Right ventricle myocardium inferior (tissue), 1 donor: ENCODE measurements at places on chromosomes 1 and 21. TPM values are rescaled to one million over a fixed set of nuclear protein-coding genes. Genes with fewer than 3 reads are reported as not detected.

The PLEKHN1 gene
- not detected for total RNA-seq

GRCh38 chr1:219430419-219430818 lies 182.5 kb downstream of the ZC3H11B start:
- no peak for DNase-seq

- peak; percentile 51 for DNase-seq
Measured at GRCh38 chr1:7469255-7469938, 301.7 kb upstream of the VAMP3 start.

The BSDC1 gene
- 41.8 TPM for total RNA-seq

DNA sequence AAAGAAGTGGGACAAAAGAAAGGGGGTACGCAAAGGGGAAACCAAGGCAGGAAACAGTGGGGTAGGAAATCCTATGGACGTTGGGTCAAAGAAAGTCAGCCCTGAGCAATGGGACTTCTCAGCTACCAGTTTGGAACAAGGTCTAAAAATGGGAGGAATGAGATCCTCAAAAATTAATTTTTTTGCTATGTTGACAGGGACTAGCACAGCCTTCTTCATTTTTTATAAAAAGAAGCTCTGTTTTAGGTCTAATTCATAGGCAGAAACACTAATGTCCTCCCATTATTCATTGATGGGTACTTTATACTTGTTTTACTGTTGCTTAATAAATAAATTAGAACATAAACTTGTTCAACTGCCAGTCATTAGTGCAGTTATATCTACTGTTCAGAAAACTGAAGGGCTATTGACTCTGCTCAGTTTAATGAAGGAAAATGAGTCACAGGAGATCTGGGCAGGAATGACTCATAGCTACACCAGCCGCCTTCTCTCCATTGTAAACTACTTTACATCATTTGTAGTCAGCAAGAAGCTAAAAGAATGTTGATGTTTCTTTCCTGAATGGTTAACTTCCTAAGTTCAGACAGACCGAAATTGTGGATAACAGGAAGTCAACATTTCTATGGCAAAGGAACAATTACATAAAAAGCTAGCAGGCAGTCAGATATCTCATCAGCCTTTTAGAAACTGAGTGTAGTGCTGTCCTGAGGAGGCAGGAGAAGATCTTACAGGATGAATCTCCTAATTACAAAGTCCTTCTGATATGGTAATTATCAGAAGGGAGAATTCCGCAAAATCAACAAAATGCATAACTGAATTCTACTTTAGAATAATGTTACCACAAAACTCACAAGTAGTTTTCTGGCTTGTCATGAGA lies 356.4 kb upstream of the PKN2 start:
- no peak for DNase-seq

The MYBPH gene
- not detected for total RNA-seq

The SMIM1 gene
- 13.0 TPM for total RNA-seq

The ERG gene
- total RNA-seq = 18.1 TPM

GRCh38 chr1:172476218-172476811 lies 32.4 kb upstream of the PIGC start:
- no peak for DNase-seq

The NR1I3 gene
- not detected for total RNA-seq

- no peak for DNase-seq
Measured at GRCh38 chr1:112511897-112512296, 3.1 kb downstream of the WNT2B start.

DNA sequence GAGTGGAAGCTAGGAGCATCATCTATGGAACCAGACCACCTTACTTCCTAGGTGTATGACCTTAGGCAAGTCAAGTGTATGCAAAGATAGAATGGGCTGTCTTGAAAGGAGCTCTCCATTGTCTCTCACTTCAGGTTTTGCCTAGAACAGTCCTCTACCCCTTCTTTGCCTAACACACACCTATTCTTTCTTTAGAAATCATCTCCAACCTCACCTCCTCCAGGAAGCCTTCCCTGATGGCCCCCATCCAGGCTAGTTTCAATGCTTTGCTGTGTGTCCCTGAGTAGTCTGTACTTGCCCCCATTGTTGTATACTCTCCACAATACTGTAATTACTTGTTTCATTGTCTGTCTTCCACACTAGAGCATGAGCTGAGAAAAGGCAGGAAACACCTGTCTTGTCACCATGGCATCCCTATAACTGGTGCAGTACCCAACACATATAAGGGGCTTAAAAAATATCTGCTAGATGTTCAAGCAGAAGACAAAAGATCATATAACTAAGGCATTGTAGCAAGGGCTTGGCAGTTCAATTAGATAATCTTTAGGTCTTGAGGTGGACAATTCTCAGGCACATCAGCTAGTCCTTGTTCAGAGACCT lies 83.0 kb downstream of the RRAGC start:
- no peak for DNase-seq

GRCh38 chr1:1063945-1064831 lies 9.9 kb downstream of the RNF223 start:
- peak; percentile 74 for DNase-seq

GRCh38 chr1:245571815-245572294 lies 417.1 kb downstream of the KIF26B start:
- DNase-seq = no peak

- DNase-seq = no peak
Measured at GRCh38 chr1:112296908-112297307, 99.1 kb upstream of the CTTNBP2NL start.

The LRRC3 gene
- 3.3 TPM for total RNA-seq

GRCh38 chr1:34762474-34763141 lies 3.1 kb downstream of the GJB4 start:
- no peak for DNase-seq

GRCh38 chr1:153937331-153937730 lies 9.2 kb downstream of the DENND4B start:
- no peak for DNase-seq

DNA sequence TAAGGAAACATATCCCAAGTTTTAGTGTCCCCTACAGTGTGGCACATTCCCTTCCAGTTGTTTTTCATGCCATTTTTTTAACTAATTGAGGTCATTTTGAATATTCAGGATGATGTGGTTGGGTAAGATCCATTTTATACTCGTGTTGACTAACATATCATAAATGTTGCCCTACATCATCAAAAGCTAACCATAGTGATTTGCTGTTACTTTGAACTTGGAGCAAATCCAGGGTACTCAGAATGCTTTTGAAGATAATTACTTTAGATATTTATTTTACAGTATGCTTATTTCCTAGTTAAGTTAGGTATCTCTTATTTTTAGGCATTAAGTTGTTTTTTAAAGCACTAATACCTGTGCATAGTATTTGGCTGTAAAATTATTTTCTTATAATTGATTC lies 57.8 kb downstream of the DYRK1A start:
- no peak for DNase-seq

- no peak for DNase-seq
Measured at GRCh38 chr1:171372418-171373084, 58.6 kb downstream of the FMO4 start.

DNA sequence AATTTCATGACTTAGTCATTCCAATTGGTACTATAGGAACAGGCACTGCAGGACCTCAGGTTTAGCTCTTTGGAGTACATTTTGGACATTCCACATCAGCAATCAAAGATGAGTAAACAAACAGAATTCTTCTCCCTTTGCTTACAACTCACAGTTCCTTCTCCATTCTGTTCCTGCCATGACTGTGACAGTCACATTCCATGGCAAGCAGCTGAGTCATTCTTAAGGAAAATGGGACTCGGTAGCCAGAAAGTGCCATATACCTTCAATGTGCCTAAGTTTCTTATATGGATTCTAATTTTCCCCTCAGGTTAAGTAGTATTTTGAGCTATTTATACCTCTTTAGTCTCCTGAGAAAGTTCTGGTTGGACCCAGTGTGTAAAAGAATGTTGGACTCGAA lies 25.6 kb downstream of the CRCT1 start:
- DNase-seq = no peak

DNA sequence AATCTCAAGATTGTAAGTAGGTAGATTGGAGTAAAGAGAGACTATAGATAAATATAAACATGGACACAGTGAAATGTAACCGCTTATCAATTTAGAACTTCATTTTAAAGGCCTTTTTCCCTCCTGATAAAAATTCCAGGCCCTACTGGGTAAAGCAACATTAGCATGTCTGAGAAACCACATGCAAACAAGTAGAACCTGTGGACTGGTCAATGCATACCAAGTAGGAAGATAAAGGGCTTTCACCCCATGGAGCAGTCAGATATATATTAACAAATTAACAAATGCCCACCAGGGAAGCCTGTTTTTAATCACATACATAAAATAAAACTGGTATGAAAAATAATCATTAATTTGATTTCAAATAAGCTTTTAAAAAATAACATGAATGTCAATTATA lies 8.1 kb downstream of the DPH5 start:
- DNase-seq = no peak

The NBPF20 gene
- total RNA-seq = 0.57 TPM

- DNase-seq = no peak
Measured at GRCh38 chr1:27536767-27537166, 46.8 kb upstream of the WASF2 start.

The TTLL10 gene
- 0.24 TPM for total RNA-seq

DNA sequence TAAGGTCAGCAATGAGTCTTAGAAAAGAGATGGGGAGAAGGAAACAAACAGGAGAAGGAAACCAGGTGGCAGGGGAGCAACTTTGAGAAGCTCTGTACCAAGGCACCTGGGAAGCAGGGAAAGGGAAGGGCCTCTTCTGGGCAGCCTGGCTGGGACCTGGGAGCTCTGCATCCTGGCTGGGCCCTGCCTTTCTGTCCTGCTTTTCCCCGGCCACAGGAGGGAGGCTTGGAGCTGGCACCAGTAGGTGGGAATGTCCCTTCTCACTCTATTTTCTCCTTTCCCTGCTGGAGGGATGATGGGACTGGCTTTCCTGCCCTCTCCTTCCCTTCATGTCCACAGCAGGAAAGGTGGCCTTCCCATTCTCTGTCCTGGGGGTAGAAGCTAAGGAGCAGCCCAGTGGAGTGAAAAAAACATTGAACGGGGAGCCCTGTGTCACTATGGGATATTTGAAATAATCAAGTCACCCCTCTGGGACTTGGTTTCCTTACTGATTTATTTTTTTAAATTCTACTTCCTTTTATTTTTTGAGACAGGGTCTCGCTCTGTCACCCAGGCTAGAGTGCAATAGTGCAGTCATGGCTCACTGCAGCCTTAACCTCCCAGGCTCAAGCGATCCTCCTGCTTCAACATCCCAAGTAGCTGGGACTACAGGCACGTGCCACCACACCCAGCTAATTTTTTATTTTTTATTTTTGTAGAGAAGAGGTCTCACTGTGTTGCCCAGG lies 5.1 kb upstream of the NES start:
- peak; percentile 9 for DNase-seq

DNA sequence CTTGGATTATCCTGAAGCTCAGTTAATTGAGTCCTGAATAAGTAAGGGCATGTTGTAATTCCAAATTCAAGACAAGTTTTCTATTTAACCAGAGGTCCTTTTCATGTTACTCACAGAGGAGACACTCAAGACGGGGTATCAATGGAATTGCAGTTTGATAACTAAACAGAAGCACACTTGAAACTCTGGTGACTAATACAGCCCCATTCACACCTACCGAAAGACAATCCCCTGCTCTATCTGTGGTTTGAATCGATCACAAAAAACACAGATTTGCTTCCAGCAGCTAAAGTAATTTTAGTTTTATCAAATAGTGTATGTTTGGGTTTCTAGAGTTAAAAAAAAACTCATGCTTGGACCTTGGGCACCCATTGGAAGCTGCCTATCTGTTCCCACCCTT lies 60.4 kb downstream of the TEX35 start:
- DNase-seq = no peak

GRCh38 chr1:246893191-246893939 lies 38.4 kb downstream of the AHCTF1 start:
- DNase-seq = no peak

- DNase-seq = no peak
Measured at GRCh38 chr1:100950781-100951180, 54.9 kb downstream of the SLC30A7 start.

The TIAM1 gene
- total RNA-seq = 3.8 TPM

GRCh38 chr1:31843506-31843905 lies 27.7 kb upstream of the SPOCD1 start:
- no peak for DNase-seq

GRCh38 chr1:34366875-34367624 lies 190.3 kb downstream of the C1orf94 start:
- no peak for DNase-seq

- DNase-seq = no peak
Measured at GRCh38 chr1:150761801-150762200, 3.8 kb downstream of the CTSS start.

GRCh38 chr1:158771950-158772866 lies at the start of gene OR6N1:
Gene OR6N1 (minus strand): TSS chr1:158772195. CDS start chr1:158766682, 5,513 bp downstream.
- no peak for DNase-seq

DNA sequence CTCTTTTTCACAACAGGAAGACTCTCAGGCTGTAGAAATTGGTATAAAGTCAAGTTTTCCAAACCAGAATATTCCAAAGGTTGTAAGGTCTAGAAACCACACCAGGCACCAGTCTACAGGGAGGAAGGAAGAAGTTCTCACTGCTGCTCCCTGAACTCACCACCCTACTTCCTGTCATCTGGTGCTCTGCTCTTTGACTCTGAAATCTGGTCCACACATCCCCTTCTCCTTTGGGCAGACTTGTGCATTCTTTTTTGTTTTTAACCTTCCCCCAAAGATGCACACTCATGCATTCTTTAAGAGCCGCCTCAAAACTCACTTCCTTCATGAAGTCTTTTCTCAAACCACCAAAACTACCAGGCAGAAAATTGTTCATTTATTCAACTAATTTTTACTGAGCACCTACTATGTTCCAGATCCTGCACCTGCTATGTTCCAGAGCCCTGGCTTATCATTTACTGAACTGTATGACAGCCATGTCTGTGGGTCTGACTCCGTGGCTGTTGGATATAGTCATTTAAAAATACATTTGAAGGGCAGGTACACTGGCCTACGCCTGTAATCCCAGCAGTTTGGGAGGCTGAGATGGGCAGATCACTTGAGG lies 30.1 kb upstream of the EPS15 start:
- DNase-seq = no peak

- no peak for DNase-seq
Measured at GRCh38 chr1:205436776-205437410, 15.0 kb upstream of the LEMD1 start.

DNA sequence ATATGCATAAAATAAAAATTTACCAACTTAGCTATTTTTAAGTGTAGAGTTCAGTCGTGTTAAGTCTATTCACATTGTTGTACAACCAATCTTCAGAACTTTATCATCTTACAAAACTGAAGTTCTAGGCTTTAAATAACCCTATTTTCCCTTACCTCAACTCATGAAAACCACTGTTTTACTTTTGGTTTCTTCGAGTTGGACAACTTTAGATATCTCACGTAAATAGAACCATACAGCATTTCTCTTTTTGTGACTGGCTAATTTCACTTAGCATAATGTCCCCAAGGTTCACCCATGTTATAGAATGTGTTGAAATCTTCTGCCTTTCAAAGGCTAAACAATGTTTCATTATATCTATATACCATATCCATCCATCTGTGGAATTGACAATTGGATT lies 819.0 kb upstream of the ADGRL4 start:
- DNase-seq = no peak

DNA sequence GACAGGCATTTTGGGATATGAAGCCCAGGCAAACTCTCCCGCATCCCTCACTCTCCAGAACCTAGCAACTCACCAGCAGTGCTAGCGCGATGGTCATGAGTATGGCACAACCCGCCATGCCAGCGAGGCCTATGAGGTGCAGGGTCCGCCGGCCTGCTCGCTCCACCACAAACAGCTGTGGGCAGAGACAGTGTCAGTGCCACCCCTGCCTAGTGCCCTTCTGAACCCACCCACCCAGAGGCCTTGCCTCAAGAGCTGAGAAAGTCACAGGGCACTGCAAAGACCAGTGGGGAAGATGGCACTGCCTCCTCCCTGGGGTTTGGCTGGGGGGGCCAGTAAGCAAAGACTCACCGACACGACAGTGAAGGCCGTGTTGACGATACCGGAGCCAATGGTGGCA lies 29.8 kb downstream of the SLC2A1 start:
- no peak for DNase-seq
